ENCODE measurements at places on chromosomes 1 and 21.

- DNase-seq = no peak
These were observed 86.4 kb upstream of the RUNX1 start for GRCh38 chr21:35135481-35135880.

GRCh38 chr21:36344931-36345330 lies 24.9 kb downstream of the MORC3 start:
- no peak for DNase-seq

DNA sequence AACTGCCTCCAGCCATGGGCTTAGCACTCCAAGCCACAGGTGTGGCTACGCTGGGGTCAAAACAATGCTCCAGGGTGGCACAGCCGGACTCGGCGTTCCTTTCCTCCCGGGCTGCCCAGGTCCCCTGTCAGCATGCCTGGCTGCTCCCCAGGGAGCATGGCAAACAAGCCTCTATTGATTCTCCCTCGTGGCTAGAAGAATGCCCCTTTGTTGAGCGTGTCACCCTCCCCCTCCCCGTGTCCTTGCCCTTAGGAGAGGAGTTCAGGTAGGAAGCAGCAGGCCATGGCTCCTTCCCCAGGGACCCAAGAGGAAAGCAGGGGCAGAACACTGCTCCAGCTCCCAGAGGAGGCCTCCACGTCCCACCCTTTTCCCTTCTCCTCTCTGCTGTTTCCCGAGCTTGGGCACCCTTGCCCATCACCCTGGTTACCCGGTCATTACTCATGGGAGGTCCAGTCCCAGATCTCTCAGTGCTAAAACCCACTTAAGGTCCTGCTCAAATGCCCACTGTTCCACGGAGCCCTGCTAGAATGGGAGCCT lies 57.4 kb upstream of the CITED4 start:
- no peak for DNase-seq

GRCh38 chr1:2368053-2368744 lies 23.2 kb downstream of the MORN1 start:
- no peak for DNase-seq

GRCh38 chr1:193614817-193615216 lies 428.4 kb upstream of the B3GALT2 start:
- no peak for DNase-seq

DNA sequence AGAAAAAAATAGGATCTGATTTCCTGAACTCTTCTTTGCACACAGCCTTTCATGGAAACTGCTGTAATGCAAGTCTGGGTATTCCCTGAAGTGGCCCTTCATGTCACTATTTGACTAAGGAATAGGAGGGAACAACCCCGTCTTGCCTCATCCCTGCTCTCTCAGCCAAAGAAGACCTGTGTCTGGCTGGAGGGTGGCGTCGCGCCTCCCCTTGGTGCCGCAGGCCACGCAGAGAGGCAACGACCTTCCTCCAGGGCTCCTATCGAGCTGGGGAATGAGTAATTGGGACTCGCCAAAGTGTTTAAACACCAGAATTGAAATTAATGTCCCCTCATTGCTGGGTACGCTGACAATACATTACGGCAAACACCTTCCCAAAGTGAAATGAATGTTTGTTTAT lies 129.8 kb downstream of the PBX1 start:
- no peak for DNase-seq

DNA sequence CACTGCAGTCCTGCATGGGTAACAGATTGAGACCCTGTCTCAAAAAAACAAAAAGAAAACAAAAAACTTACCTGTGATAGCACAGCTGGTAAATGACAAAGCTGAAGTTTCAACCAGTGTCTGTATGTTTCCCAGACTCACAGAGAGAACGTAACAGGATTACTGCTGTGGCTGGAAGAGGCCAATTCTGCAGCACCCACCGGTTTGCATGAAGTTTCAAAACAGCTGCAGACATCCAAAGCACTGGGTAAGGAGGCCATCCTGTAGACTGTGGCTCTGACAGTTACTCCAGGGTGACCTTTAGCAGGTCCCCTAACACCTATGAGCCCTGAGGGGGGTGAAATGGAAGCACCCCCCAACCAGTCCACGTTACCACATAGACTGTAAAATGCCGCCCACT lies 7.5 kb downstream of the ID3 start:
- DNase-seq = no peak

DNA sequence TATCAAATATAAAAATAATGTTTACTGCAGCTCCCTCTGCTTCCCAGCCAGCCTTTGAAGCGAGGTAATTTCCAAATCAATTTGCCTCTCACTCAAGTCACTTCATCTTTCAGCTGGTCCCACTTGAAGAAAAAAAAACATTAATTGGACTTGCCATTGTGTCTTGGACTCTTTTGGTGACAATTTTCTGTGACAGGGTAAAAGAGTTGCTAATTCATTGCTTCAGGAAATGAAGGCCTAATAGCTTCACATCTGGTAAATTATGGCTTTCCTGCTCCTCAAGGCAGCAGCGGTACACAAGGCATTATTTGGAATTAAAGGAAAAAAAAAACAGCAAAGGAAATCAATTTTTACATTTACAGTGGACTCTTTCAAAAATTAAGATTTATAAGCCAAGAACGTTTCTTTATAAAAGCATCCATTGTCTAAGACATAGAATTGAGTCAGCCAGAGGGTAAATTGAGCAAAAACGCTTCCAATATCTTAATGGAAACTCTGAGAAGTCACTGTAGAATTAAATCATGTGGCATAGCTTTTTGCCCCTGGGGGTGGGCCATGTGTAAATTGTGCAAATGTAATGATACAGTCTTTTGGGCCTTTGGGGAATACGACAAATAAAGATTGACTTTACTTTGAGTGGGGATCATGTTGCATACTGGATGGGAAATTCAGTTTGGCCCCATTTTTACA lies 102.5 kb downstream of the LYPLAL1 start:
- DNase-seq = no peak

DNA sequence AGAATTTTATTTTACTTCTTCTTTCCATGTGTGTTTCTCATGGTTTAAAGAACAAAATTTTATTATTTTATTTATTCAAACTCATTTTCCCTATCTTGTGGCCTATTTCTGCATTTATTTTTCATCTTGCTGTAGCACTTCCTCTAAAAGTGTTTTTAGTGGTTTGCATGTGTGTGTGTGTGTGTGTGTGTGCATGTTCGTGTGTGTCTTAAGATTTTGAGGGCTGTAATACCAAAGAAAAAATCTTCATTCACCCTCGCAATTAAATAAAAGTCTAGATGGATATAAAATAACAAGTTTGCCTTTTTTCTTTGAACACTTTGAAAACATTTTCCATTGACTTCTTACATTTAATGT lies 24.6 kb upstream of the FCRL3 start:
- DNase-seq = no peak

DNA sequence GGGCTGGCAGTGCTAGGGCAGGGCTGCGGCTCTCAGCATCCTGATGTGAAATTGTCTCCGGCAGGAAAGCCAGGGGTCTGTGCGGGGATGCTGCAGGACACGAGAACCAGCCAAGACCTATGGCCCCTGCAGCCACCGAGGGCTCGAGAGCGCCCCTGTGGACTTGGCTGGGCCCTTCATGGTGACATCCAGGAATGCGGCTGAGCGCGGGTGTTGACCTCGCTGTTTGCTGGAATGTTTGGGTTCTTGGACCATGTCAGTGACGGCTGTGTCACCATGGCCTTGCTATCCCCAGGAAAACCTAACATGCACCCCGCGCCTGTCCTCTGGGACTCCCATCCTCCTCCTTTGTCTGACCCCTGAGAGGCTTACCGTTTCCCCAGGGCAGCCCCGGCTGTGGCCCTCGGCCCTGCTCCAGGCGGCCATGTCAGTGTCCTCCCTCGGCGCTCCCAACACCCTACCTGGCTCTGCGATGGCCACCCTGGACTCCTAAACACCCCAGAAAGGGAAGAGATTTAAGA lies 14.3 kb upstream of the C1orf174 start:
- no peak for DNase-seq

- no peak for DNase-seq
These were observed 86.6 kb downstream of the PRDM2 start for GRCh38 chr1:13786541-13786940.

- no peak for DNase-seq
These were observed 41.0 kb upstream of the SEC16B start for GRCh38 chr1:178010674-178011464.

DNA sequence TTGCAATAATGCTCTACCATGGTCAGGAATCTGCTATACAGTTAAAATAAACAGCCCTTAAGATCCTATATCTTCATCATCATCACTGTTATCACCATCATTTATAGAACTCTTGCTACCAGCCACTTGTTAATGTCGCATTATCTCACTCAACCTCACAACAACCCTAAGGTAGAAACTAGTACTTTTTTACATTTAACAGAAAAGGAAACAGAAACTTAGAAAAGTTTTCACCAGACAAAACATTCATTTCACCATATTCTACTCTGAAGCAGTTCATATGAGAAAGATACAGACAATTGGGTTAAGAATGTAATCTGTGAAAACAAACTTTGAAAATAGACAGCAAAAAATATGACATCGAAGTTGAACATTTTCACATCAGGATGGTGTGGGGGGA lies 262.6 kb downstream of the ATG4C start:
- no peak for DNase-seq

DNA sequence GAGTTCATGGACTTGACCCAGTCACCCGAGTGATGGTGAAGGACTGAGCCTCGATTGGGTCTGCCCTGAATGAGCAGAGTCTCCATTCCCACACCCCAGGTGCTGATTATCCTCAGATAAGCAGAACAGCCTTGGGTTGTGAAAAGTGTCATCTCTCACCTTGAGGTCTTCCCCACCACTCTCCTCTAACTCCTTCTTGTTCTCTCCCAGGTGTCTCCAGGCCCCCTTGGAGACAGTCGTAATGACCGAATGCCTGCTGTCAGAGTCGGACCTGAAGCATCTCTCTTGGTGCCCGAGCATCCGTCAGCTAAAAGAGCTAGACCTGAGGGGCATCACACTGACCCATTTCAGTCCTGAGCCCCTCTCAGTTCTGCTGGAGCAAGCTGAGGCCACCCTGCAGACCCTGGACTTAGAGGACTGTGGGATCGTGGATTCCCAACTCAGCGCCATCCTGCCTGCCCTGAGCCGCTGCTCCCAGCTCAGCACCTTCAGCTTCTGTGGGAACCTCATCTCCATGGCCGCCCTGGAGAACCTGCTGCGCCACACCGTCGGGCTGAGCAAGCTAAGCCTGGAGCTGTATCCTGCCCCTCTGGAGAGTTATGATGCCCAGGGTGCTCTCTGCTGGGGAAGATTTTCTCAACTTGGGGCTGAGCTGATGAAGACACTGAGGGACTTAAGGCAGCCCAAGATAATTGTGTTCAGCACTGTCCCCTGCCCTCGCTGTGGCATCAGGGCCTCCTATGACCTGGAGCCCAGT lies 3.4 kb downstream of the PRAMEF12 start:
- DNase-seq = no peak

- DNase-seq = no peak
These were observed 55.9 kb downstream of the TIAM1 start for GRCh38 chr21:31288191-31288590.

DNA sequence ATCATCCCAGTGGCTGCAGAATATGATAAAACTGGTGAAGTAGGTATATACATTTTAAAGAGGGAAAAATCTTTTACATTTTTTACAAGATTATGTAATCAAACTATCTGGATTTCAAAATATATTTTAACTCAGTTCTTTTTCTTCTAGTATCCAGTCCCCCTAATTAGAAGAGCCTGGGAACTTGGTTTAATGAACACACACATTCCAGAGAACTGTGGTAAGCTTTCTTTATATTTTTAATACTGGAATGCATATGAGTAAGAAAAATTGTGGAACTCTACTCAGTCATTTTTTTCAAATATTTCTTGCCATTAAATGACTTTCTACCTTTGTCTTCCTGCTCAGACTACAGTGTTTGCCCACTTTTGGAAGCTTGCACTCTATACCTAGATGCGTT lies 8.2 kb downstream of the ACADM start:
- DNase-seq = no peak

DNA sequence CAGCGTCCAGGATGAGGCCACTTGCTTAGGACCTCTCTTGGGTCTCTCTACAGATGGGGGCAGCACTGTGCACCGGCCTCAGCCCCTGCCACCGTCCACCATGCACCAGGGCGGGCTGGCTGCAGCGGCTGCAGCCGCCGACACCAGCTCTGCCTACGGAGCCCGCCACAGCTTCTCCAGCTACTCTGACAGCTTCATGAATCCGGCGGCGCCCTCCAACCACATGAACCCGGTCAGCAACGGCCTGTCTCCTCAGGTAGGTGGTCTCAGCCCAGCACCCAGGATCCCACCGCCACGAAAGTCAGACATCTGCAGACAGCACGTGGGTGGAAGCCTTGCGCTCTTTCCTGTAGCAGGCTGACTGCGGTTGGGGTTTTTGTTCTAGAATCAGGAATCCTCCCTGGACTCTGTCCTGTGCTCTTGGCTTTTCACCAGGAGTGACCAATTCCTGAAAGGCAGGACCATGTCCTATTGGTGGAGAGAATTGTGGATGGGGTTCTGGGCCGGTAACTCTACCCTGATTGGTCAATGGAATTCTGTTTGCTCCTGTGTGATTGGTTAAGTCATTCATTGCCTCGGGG lies 72.5 kb downstream of the PAX7 start:
- no peak for DNase-seq

DNA sequence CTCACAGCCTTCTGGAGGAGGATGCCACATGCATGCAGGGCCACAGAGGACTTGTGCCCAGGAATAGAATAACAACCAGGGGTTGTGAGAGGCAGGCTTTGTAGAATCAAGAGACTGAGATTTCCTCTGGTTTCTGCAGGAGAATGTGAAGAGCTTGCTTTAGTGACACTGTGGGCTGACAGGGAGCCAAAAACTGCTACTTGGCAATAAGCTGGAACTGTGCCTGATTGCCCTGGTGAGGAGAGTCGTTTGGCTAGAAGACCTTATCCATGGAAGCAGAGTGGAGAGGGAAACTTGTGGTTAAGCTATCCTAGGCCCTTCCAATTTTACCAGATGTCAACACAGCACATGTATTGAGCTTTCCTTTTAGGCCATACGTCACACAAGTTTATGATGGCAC lies 902.1 kb downstream of the MRPL39 start:
- DNase-seq = no peak

DNA sequence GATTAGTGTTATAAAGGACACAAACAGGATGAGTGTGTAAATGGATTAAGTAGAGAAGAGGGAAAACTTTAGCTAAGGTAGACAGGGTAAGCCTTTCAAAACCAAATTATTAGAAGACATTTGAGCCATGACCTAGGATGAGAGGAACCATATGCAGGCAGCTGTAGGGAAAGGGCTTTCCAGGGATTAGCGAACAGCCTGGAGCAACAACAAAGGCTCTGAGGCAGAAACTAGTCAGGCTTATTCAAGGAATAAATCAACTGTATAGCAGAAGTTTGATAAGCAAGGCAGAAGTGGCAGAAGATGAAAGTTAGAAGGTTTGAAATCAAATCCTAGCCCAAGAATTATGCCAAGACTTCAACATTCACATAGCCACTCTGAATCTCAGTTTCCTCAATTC lies 21.3 kb downstream of the AIDA start:
- DNase-seq = no peak

GRCh38 chr1:3905953-3906671 lies 6.0 kb upstream of the C1orf174 start:
- no peak for DNase-seq
